ENCODE measurements at places on chromosomes 3 and 15.

DNA sequence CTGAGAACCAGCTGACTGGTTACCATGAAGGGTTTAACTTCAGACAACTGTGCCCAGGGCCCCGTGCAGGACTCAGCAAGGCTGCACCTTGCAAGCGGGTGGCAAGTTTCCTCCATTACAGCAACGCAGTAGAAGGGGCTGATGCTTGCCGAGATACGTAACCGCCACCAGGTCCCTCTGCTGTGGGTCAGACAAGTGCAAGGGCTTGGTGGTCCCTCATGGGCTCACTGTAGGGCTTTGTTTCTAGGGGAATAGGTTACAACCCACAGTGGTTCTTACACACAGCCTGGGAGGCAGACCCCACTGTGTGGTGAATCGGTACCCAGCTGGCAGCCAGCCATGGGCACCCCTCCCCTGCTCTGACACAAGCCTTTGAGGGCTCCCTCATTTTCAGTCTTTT lies 15.5 kb upstream of the SNRPA1 start:
- DNase-seq, result no peak

GRCh38 chr15:66714543-66714981 lies 12.5 kb downstream of the SMAD6 start:
- DNase-seq, result no peak

- DNase-seq, result no peak
Measured at GRCh38 chr3:63056932-63057331, 181.7 kb upstream of the CADPS start.

DNA sequence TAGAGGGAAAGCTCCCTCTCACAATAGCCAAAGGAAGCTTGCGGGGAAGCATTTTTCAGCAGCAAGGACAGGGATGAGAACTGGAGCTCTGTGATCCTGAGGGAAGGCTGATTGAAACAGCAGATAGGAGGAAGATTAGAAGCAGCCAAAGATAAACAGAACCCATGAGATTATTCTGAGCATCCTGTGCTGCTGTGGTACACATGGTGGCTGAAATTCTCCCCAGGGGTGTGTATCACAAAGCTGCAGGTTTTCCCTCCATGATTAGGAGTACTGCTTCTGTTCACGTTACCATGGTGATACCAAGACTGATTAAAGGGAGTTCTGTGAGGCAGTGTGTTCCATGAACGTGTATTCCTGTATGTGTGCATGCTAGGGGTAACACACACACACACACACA lies 30.3 kb upstream of the PSMD6 start:
- no peak for DNase-seq

GRCh38 chr3:168524129-168524528 lies 428.4 kb upstream of the GOLIM4 start:
- no peak for DNase-seq

DNA sequence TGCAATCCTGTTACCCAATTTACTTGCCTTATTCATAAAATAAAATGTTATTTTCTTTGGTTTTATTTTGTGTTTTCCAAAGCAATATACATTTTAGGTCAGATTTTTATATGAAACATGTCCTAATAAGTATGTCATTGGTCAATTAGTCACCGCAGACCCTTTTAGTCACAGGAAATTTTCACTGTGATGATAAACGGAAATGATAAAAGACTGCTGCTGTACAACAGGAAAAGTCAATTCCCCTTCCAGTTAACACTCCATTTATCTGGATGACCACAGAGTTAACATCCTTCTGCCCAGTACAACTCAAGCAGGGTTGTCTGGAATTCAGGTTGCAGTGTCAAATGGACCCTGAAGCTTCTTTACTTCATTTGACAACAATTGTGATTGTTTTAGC lies 175.2 kb downstream of the LSAMP start:
- no peak for DNase-seq

DNA sequence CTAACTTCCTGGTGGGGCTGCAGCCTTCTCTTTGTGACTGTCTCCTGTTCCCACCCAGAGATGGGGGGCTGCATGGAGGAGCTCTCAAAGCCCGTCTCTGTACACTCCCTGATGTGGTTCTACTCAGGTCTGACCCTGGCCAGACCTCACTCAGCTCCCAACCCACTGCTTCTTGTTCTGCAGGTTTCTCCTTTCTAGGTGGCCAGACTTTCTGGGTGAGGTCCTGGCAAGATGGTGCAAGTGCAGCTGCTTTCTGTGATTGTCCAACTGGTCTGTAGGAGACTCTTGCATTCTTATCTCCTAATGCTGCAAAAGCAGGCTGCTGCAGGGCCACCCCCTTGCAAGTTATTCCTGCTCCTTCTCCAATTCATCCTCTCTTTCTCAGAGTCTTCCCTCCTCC lies 77.4 kb upstream of the XCR1 start:
- DNase-seq, result no peak

- DNase-seq, result no peak
Measured at GRCh38 chr3:157494581-157495281, 8.5 kb downstream of the VEPH1 start.

DNA sequence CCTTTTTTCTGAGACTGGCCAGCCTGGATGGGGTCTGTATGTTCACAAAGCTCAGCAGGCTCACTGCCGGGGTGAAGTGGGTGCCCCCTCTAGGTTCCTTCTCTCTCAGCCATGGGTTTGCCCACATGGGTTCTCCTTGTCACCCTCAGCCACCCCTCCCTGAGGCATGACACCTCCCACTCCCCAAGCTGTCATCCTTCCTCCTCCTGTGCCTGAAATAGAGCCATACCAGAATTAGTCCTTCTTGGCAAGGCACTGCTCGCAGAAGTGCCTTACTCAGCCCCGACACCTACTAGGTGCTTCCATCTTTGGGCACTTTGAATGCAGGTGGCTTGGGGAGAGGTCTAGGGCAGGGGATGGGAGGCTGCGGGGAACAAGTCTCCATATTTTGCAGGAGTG lies 62.9 kb upstream of the SEC13 start:
- no peak for DNase-seq

Data from epithelial cell of prostate (primary cell).